ENCODE measurements at places on chromosomes 3 and 15. TPM values are rescaled to one million over a fixed set of nuclear protein-coding genes. Genes with fewer than 3 reads are reported as not detected.

Gene FOXB1
- not detected for total RNA-seq

Gene ITGB5
- total RNA-seq = 308 TPM

Gene ZNF619
- total RNA-seq = 7.1 TPM

DNA sequence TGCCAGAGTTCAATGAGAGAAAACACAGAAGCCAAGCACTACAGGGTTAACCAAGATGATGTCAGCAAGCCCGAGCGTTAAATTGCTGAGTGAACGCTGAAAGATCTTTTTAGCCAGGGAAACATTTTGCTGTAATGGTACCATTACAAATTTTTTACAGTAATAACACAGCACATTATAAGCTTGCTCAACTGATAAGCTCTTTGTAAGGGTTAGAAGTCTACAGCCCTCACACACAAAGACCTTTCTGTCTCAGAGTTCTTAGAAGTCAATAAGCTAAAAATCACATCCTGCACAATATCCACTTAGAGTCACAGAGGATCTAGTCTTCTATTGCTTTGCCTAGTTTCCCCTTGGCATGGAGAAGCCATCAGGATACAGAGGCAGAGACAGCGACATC lies 29.9 kb downstream of the CHSY1 start:
- DNase-seq = peak; percentile 41

GRCh38 chr3:55658690-55659562 lies 171.8 kb upstream of the WNT5A start:
- no peak for DNase-seq

GRCh38 chr3:186219211-186219638 lies 110.3 kb upstream of the ETV5 start:
- no peak for DNase-seq

Data from fibroblast of the aortic adventitia (primary cell).